Activated B cell treated with CpG ODN at 0.5 μM for 24 hours (primary cell): ENCODE measurements at places on chromosomes 11 and 22.

DNA sequence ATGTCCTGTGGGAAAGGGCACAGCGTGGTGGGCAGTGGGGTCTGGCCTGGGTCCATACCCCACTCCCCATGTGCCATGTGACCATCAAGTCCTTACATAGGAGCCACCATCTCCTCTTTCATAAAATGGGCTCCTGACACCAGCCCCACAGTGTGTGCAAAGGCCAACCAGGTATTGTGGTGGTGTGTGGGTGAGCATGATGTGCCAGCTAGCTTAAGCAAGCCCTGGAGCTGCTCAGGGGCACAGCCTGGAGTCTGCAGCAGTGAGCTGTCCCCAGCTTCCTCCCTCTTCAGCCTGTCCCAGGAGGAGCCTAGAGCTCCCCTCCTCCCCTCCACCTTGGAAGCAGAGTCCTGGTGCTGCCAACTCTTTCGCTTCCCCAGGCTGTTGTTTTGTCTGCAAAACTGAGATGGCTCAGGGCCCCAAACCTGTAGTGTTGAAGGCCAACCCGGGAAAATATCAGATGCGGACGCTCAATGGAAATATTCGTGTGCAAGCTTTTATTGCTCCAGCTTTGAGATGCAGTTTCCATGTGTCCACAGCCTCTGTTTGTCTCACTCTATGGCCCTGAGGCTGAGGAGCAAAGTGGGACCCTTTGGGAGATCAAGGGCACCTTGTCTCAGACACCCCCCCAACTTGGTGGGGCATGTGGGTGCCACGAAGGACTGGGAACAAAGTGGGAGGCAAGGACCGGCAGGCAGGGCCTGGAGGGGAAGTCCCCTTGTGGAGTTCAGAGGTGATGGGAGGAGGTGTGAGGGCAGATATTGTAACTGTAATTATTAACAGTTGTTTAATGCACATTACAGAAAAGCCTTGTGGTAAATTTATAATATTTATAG lies 92.6 kb downstream of the CTTN start:
- no peak for DNase-seq

DNA sequence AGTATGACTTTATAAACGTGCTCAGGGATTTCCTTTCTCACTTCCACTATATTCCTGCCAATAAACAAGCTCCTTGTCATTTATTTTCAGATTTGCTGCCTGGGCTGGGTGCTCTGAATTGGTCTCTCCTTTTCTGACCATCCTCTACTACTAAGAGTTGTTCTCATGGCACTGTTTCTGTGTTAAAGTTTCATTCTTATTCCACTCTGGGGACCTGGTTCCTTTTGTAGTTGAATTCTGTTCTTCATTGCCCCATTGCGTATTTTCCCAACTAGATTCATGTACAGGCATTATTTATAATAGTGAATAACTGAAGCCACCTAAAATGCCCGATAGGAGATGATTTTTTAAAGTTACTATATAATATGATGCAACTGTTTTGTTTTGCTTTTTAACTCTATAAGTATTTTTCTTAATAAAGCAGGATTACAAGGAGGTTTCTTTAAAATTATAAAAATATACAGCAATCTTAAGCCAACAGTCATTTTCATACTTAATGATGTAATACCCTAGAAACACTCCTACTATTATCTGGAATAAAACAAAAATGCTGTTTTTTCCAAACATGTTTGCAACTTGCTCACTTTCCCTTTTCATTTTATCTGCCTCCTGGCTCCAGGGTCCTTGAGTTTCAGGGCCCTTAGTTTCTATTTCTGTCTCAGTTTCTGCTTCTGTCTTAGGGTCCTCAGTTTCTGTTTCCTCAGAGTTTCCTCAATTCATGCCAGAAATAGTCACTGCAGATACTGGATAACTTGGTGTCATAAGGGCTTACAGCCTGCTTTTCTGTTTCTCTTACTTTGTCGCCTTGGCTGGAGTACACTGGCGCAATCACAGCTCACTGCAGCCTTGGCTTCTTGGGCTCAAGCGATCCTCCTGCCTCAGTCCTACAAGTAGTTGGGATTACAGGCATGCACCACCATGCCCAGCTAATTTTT lies 9.8 kb upstream of the FUT4 start:
- no peak for DNase-seq

- no peak for DNase-seq
These were observed 8.6 kb upstream of the CD82 start for GRCh38 chr11:44556735-44557409.

DNA sequence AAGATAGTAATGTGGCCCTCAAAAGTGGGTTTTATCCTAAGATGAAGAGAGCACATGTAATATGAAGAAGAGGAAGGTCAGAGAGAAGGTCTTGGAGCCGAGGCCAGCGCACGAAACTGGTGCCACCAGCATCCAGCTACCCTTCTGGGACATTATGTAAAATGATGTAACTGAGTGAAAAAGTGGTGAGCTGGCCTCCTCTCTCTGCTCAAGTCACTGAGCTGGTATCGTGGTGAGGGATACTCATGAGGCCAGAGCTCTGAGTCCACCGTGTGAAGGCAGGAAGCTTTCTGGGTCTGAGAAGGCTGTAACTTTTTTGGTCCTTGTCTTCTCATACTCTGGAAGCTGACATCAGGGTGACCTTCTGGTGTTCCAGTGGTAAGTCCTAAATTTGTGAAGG lies 25.1 kb downstream of the RNF185 start:
- no peak for DNase-seq

DNA sequence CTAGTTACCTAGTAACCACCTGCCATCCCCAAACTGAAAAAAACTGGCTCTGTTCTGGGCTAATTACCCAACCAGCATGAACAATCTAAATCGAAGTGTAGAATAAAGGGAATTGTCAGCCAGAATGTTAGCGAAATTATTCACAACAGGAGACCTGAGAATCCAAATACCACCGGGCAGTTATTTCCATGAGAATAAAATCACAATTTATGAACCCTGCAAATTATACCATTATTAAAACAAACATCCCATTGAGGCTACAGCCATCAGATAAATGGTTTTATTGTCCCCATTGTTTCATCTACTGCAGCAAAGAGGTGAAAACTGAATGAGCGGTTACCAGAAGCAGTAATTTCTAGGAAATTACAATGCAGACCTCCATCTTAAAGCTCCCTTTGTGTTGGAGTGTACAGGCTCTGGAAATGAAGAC lies 21.7 kb downstream of the FAM168A start:
- no peak for DNase-seq
